ENCODE measurements at places on chromosomes 12 and 14. TPM values are rescaled to one million over a fixed set of nuclear protein-coding genes. Genes with fewer than 3 reads are reported as not detected.

VRTN gene
- not detected for total RNA-seq

FAM186B gene
- not detected for total RNA-seq

P3H3 gene
- total RNA-seq: 23.8 TPM

LTB4R2 gene
- 3.8 TPM for total RNA-seq

SERPINA10 gene
- total RNA-seq: not detected

SDR9C7 gene
- total RNA-seq: not detected

GPR65 gene
- 0.47 TPM for total RNA-seq

ACSS3 gene
- 10.4 TPM for total RNA-seq

OR10AD1 gene
- not detected for total RNA-seq

KRT85 gene
- total RNA-seq: not detected

GRCh38 chr14:103808403-103809001, 38.9 kb downstream of the PPP1R13B start:
- ATAC-seq: peak; percentile 89

GRCh38 chr14:81219210-81219758, 1.5 kb downstream of the GTF2A1 start:
- ATAC-seq: peak; percentile 80

- ATAC-seq: no peak
Measured at GRCh38 chr12:57698414-57698813, 4.5 kb downstream of the OS9 start.

DNA sequence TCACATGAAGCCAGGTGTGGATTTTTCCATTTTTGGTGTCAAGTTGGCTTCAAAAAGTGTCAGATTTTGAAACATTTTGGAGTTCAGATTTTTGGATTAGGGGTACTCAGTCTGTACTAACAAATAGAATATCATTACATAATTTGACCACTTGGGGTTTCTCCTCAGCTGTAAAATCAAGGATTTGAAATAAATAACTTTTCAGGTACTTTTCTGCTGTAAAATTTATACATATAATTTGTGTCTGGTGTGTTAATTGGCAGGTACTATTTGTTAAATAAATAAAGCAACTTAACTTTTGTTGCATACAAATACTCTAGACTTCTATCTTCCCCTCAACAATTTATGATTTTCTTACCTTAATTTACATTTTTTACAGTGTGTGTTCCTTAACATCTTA, 234.1 kb upstream of the PRICKLE1 start:
- ATAC-seq: no peak

- no peak for ATAC-seq
Measured at GRCh38 chr12:103093499-103094106, 136.1 kb downstream of the ASCL1 start.

GRCh38 chr12:121678305-121678704, 8.9 kb upstream of the MORN3 start:
- ATAC-seq: no peak

DNA sequence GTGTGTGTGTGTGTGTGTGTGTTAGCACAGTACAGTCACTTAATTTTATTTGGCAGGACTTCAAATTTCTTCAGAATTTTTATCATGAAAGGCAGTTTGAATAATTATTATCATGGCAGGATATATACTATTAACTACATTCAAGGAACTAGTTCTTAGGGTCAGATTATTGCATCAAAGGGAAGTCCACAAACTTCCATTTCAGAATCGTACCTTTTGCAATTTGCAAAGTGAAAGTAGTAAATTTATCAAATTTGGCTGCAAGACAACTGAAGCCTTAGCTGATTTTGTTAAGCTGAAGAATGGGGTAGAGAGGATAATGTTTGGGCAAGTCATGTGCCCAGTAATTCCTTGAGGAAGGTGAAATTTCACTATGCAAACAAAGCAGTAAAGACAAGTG, 68.2 kb downstream of the PLEKHG7 start:
- no peak for ATAC-seq

- ATAC-seq: peak; percentile 72
Measured at GRCh38 chr12:88723219-88723618, 142.9 kb upstream of the KITLG start.

DNA sequence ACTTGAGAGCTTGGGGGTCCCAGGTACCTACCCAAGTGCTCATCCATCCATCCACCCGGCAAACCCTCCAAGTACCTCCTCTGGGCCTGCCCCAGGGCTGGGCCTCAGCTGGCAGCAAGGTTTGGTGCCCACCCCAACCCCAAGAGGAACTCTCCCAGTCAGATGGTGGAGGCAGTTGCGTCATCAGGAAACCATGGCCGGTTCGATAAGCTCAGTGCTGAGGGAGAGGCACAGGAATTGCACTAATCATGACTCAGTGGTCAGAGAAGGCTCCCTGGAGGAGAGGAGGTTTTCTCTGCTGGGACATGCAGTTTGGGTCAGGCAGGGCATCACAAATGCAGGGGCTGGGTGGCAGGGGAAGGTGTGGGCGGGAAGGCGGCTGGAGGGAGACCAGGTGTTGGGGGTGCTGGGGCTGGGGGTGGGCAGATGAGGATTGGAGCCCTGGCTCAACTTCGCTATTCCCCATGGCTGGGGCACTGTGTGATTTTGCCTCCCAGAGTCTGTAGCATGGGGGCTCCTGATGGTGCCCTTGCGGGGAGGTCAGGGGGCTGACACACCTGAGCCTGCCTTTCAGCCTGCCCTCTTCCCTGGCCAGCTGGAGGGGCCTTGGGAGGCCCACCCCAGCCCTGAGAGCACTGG, 32.2 kb downstream of the SH2B3 start:
- ATAC-seq: peak; percentile 38

DNA sequence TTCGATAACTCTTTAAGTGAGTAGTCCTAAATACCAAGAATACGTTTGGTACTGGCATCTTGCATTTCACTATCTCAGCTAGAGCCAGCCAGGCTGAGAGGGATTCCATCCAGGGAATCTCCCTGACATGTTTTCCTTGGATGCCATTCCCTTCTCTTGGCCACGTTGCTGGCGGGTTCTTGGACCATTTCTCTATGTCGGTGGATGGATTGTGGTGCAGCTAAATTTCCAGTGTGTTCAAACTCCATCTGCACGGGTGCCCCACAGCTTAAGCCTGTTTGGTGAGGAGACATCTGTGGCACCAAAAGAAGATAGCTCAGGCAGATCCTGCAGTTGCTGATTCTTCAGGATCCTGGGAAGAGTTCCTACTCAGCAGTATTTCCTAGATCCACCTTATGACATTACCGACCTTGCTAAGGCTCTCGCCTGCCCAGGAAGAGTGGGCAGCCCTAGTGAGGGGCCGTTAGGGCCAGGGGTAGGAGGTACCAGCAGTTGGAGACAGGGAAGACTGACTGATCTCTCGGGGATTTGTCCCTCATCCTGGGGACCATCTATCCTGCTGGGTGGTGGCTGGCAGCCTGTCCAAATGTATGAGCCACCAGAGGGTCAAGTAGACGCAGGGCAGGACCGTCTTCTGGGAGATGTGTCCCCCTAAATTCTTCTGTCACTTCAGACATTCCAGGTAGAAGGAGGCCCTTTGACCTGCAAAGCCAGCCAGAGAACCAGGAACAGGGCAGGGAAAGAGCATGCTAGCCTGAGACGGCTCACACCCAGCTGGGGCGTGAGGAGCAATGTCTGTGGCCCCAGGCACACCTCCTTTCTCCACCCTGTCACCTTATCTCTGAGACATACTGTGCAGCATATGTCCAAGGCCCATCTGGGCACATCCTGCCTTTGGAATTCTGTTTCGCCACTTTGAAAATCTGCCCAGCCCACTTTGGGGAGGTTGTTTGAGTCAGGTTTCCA, 72.6 kb upstream of the CAPRIN2 start:
- no peak for ATAC-seq

DNA sequence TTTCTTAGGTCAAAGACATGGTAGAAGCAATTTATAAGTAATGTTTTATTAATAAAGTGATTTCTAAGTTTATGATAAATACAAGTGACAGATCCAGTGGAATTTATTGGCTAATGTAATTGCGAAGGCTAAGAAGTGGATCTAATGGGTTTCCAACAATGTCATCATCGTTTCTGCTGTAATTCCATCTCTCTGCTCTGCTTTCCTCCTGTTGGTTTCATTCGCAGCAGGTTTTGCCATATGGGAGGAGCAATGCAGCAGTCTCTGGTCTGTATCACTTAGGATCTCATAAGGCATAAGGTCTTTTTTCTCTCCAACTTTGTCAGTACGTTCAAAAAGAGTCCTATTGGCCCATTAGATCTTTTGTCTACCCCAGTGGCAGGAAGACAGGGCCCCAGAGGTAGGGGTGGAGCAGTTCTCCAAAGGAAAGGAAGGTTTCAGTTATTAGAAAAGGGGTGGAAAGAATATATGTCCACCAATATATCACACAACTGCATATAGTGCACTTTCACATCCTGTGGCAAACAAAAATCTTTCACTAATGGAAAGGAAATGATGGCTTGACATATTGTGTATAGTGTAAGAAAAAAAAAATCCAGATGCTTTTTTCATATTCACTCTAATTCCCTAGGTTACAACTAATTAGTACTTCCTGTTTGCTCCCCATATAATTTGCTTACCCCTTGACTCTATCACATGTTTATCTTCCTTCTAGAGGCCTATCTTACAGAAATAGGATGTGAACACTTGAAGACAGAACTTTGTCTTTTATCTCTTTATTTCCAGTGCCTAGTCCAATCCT, 451.3 kb downstream of the ZFP36L1 start:
- no peak for ATAC-seq

DNA sequence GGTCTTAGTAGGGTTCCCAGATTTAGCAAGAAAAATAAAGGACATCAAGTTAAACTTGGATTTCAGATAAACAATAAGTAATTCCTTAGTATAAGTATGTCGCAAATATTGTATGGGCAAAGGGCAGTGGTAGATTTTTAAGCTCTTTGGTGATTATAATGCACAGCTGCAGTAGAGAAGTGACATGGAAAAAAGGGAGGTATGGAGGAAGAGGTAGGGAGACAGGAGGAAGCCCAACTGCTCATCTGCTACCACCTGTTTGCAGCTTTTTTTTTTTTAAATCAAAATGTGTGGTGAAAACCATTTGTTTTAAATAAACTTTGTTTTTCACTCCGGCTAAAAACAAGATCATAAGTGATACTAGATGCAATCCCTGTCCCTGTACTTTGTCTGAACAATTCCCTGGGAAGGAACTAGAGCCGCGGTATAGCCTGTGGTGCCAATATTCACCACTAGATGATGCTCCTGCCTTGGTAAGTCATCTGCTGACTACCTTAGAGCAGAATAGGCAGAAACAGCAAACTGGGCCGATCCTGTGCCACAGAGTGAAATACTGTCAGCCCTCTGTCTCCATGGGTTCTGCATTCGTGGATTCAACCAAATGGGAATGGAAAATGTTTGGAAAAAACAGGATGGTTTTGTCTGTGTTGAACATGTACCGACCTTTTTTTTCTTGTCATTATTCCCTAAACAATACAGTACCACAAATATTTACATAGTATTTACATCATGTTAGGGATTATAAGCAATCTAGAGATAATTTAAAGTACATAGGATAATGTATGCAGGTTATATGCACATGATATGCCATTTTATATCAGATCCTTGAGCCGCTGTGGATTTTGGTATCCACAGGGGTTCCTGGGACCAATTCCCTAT, 62.4 kb upstream of the PLBD1 start:
- peak; percentile 89 for ATAC-seq

DNA sequence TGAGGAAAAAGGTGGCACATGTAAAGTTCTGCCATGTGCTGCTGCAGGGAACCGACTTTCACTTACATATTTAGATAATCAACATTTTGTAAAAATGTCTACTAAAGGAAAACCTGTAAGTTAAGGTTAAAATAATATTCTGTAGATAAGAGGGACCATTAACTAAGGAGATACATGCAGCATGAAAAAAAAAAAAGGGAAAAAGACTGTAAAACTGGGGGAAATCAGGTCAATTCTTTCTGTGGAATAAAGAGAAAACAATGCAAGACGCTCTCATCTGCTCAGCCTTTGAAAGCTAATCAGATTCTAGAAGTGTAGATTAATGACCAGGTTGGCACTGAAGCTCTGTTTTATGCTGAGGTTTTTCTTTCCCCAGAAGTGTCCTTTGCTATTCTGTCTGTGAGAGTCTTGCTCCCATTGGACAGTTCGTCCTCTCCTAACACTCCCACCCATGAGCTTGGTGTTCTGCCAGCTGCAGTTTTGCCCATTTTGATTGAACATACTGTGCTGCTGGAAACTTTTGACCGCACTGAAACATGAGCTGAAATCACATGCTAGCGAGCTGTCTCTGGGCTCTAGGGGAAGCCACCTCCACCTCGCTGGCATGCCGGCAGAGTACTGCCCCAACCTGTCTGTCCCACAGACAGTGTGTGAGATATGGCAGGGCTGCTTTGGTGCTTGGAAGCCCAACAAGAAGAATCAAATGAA, 39.7 kb downstream of the PPTC7 start:
- ATAC-seq: peak; percentile 96

GRCh38 chr12:63808631-63809030, 28.9 kb downstream of the RXYLT1 start:
- no peak for ATAC-seq

- ATAC-seq: no peak
Measured at GRCh38 chr14:98136012-98136789, 1135.8 kb downstream of the BCL11B start.

- no peak for ATAC-seq
Measured at GRCh38 chr14:84483072-84483420, 1046.9 kb upstream of the FLRT2 start.

DNA sequence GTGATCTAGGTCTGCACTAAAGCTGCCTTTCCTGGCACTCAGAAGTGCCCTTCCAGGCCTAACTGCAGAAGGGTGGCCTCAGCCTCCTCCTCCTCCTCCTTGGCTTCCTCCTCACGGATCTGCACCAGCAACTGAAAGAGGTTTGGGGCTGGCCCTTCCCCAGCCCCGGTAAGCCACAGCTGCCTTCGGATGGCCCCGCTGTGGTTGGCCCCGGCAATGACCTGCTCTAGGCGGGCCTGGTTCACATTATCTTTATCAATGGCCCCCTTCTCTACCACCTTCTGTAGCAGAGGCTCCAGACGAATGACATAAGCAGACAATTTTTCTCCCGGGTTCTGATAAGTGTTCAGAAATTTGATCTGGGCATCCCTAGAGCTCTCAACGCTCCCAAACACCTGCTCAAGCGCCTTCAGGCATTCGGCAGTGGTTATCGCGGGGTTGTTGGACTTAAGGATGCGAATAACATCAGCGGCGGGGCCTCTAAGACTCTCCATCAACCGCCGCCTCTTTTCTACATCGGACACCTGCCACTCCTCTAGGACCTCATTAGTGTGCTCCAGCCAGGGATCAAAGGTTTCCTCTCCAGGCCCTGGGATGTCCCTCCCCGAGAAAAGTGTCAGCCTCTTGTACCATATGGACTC, 1.5 kb downstream of the PNMA1 start:
- ATAC-seq: no peak

- no peak for ATAC-seq
Measured at GRCh38 chr12:106190581-106190980, 51.8 kb upstream of the NUAK1 start.

- ATAC-seq: no peak
Measured at GRCh38 chr12:102920271-102920670, 3.2 kb upstream of the PAH start.
